ENCODE measurements at places on chromosomes 2 and 18.
A peak's percentile ranks its signal among the peaks of the same experiment; 100 is the strongest.

DNA sequence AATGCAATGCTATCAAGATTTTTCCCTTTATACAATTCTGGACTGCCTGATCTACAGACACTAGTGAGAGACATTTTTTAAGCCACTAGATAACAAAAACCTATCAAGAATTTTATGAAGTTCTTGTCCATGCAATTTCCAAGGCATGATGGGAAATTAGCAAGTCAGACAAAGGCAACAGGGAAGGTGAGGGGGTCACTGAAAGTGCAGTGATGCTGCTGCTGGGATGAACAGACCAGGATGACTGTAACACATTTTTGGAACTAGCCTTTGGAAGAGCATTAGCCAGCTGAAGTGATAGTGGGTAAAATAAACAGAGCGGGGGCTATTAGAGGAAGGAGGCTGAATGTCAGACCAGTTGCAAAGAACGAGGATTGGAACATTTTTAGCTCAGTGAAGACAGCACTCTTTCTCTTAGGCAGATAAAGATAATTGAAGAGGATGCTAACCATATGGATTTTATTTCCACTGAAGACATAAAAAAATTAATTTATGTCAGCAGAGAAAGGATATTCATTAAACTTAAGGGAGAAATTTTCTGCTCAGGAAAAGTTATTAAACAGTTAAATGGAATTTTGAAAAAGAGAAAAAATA, 17.9 kb downstream of the NRXN1 start:
- DNase-seq, result no peak

- DNase-seq, result no peak
Measured at GRCh38 chr2:14219306-14219705, 413.2 kb upstream of the LRATD1 start.

- DNase-seq, result no peak
Measured at GRCh38 chr2:107511970-107512789, 314.5 kb upstream of the RGPD4 start.

- DNase-seq, result no peak
Measured at GRCh38 chr2:1715184-1716013, 28.9 kb downstream of the PXDN start.

DNA sequence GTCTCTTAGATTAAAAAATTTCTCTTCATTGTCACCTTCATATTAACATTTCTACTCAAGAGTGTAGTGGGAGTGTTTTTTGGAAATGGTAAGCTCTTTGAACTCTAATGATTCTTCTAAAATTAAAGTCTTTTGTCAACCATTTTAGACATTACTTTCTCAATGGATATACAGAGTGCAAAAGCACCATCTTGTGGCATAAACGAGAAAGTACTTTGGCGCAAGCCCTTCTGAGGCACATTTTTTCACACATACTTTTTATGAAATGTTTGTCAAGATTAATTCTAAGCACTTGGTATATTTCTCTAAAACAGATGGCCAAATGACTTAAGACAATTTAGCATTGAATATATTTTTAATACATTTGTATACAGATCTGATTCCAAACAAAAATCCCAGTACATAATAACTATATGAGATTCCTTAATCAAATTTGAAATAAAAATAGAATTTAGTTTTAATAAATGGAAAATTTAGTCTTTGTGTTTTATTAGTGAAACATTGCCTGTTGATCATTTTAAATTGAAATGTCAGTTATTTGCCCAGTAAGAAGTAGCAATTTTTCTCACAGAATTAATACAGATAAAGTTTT, 63.3 kb upstream of the GALNT5 start:
- no peak for DNase-seq

DNA sequence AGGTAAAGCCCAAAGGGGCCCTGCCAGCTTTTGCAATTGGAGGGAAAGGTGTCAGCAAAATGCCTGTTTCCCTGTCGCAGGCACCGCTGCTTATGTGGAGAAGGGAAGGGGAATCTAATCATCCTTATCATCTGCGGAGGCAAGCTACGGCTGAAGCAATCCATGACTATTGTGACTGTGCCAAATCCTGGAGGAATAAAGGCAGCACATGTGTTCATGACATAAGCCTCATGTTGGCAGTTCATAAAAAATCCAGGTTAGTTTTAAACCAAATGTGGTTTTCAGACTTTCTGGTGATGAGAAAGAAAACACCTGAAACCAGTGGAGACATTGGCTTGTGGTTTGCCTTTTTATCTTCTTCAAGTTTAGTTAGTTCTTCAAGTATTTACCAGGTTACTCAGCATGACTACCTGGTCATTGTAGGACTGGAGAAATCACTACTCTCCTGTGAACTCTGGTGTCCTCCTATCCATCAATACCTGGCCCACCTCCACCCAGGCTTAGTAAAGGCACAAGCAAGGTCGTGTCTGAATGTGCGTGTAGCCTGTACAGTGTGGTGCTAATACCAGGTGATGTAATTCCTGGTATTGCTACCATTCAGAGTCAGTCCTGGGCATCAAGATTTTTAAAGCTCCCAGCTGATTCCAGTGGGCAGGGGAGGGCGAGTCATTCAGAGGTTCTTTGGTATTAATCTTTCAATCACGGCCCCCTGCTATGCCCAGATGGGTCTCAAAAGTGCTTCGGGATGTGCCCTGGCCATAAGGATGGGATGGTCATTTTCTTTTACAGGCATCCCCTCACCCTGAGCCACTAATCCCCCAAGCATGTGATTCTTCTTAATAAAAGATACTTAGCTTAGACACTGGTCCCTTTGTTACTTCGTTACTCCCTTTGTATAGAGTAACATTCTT, 96.8 kb downstream of the TGFA start:
- no peak for DNase-seq

GRCh38 chr2:206693399-206694137, 24.6 kb downstream of the DYTN start:
- peak; percentile 38 for DNase-seq

Measured in effector memory CD8-positive, alpha-beta T cell (primary cell).